ENCODE measurements at places on chromosomes 2 and 18.

- no peak for DNase-seq
Observed at GRCh38 chr2:20193185-20193584, 31.7 kb downstream of the SDC1 start.

DNA sequence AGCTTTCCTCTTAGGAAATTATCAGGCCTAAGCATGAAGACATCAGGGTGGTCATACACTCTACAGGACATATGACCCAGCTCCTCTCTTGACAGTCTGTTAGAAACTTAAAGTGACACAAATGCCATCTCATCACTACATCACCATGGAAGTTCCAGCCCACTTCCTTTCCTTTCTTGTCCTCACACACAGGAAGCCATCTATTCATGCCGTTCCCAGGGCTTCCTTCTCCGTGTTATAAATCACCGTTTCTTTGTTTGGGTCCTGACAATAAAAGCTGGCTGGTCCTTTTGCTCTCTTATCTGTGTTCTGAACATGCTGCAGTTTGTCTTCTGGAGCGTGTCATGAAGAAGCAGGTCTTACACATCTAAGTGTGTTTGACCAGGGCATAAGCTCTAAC lies 692.1 kb upstream of the CELF4 start:
- no peak for DNase-seq

- DNase-seq = no peak
Observed at GRCh38 chr2:168849610-168850009, 40.6 kb downstream of the SPC25 start.

- no peak for DNase-seq
Observed at GRCh38 chr18:44986933-44987332, 306.2 kb downstream of the SETBP1 start.

- no peak for DNase-seq
Observed at GRCh38 chr2:58271826-58272225, 30.7 kb upstream of the FANCL start.

All from NCI-H187 (cell line).